ENCODE measurements at places on chromosomes 5 and 9.

DNA sequence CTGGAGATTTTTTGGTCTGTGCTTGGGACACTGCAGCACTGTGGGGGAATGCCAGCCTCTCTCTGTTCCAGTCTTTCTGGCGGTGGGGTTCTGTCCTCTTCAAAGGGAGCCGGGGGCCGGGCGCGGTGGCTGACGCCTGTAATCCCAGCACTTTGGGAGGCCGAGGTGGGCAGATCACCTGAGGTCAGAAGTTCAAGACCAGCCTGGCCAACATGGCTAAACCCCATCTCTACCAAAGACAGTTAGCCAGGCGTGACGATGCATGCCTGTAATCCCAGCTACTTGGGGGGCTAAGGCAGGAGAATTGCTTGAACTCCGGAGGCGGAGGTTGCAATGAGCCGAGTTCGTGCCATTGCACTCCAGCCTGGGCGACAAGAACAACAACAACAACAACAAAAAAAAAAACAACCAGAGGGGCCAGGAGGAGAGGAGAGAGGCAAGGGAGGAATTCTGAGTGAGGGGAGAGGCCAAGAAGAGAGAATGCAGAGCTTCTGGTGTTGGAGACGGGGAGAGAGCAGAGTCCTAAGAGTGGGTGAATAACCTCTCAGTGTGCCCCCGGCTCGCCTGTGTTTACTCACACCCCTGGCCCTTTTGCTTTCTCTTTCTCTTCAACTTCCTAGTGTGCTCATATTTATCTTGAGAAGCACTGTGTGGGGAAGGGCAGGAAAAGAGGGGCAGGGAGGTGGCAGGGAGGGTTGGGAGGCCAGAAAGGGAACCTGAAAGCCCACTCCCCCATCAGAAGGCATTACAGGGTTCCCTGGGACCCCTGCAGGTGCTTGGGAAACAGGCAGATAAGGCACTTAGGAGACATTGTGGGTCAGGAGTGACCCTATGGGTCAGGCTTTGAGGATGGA is 3.2 kb upstream of the SET start:
- peak; percentile 24 for DNase-seq

DNA sequence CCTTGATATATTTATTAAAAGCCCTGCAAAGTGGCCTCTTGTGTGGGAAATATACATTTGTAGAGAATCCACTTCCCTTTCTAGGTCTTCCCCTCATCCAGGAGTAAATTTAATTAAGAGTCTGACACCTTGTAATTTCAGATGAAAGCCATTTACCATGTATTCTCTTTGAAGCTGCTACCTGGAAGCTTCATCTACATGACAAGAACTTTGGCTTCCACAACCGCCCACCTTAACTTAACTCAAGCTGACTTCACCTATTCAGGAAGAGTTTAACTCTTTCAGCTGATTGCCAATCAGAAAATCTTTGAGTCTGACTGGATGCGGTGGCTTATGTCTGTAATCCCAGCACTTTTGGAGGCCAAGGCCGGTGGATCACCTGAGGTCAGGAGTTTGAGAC is 899.9 kb downstream of the TAF11L14 start:
- DNase-seq = no peak

DNA sequence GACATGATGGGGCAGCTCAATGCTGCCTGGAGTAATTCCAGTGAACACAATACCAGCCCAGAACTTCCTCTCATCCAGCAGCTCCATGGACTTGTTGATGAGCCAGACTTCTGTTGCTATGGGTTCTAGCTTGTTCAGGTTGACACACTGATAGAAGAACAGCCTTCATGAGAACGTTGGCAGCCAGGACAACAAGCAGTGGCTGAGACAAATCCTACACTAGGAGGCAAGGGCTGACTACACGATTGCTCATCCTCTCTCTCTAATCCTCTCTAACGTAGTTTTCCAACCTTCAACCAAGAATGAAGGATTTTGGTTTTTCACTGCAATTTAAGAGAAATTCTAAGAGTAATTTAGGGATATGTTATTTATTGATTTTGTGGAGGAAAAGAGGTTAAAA is 67.8 kb downstream of the NIPSNAP3B start:
- DNase-seq = no peak

GRCh38 chr9:94668928-94669729 is 29.8 kb upstream of the FBP1 start:
- peak; percentile 65 for DNase-seq
